ENCODE measurements at places on chromosomes 4 and X. TPM values are rescaled to one million over a fixed set of nuclear protein-coding genes. Genes with fewer than 3 reads are reported as not detected.

The TNMD gene
- not detected for total RNA-seq

The CDKL5 gene
- 5.2 TPM for total RNA-seq

The GAGE12E gene
- not detected for total RNA-seq

The TRO gene
- 0.64 TPM for total RNA-seq

The DAPP1 gene
- total RNA-seq = not detected

The SPINK2 gene
- total RNA-seq = not detected

The LIN54 gene
- 8.3 TPM for total RNA-seq

The STK26 gene
- 9.6 TPM for total RNA-seq

The TRIM2 gene
- 0.76 TPM for total RNA-seq

The LONRF3 gene
- 3.2 TPM for total RNA-seq

The ASB12 gene
- not detected for total RNA-seq

The COX18 gene
- 6.5 TPM for total RNA-seq

The ARMCX4 gene
- total RNA-seq = 0.44 TPM

Data from A549 treated with DMSO at 1 μM for 4 hours (cell line).